Uterus (tissue), 4 donors: ENCODE measurements at places on chromosomes 11 and 22. TPM values are rescaled to one million over a fixed set of nuclear protein-coding genes. Genes with fewer than 3 reads are reported as not detected.

ZBTB16 gene
- total RNA-seq = 107 TPM

- H3K27me3 ChIP-seq = no peaks in the 10 kb centered on the region
- H3K4me1 ChIP-seq = no peaks in the 10 kb centered on the region
- no peaks in the 10 kb centered on the region for H3K36me3 ChIP-seq
- H3K4me3 ChIP-seq = no peak overlapping the region
- H3K27ac ChIP-seq = no peak overlapping the region
- no peak for DNase-seq
Observed at GRCh38 chr11:117908959-117909610, 20.1 kb downstream of the TMPRSS13 start.

DNA sequence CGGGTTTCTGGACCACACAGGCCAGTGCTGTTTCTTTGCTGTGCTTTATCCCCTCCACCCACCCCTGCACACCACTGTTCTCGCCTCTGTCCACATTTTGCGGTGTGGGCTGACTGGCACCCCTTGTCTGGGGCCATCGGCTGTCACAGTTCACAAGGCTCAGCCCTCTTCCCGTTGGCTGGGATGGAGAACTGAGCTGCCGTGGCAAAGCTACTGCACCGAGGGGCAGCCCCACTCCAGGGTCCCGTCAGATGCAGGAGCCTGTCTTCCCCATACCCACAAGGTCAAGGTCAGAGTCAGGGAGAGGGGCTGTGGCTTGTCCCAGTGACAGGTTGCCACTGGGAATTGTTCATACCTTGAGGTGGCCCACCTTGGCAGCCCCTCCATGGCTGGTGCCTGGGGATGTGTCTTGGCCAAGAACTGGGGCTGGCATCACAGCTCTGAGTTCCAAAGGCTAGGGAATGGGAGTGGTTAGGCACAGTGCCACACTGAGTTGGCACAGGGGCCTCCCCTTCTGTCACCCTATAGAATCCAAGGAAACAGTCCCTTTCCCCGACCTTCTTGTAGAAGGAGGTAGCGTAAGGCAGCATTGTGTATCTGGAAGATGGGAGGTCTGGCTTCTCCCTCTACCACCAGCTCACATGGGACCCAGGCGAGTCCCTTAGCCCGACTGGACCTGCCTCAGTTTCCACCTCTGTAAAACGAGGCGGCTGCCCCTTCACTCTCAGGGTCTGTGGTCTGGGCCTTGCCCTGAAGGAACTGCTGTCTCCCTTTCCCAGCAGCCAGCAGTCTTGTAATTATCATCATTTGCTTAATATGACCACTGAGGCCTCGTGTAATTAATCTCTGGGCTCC is 3.4 kb downstream of the GRK2 start:
- peak; percentile 28 for DNase-seq
- H3K27ac ChIP-seq = peak overlapping the region; percentile 88
- peak overlapping the region; percentile 27 for H3K4me3 ChIP-seq
- H3K27me3 ChIP-seq = no peaks in the 10 kb centered on the region
- peaks cover 36% of the 10 kb centered on the region for H3K4me1 ChIP-seq

ATP5MG gene
- 36.4 TPM for total RNA-seq

DNA sequence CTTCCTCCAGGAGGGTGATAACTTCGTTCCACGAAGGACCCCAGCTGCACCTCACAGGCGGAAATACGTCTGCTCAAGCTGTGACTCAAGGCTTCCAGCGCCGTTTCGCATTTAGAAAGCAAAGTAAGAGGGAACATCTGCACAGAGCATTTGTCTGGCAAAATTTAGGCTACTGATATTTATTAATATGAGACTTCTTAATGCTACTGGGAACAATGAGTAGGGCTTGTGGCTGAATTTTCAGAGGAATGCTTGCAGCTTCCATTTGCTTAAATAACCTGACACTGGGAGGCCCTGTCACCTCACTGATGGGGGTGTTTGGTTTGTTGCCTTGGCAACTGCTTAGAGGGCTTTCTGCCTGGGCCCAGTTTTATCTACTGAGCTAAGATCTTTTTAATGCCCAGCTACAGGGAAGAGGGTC is 14.7 kb upstream of the ST14 start:
- H3K4me3 ChIP-seq = no peak overlapping the region
- no peaks in the 10 kb centered on the region for H3K36me3 ChIP-seq
- DNase-seq = no peak
- no peak overlapping the region for H3K27ac ChIP-seq
- no peaks in the 10 kb centered on the region for H3K27me3 ChIP-seq

DNA sequence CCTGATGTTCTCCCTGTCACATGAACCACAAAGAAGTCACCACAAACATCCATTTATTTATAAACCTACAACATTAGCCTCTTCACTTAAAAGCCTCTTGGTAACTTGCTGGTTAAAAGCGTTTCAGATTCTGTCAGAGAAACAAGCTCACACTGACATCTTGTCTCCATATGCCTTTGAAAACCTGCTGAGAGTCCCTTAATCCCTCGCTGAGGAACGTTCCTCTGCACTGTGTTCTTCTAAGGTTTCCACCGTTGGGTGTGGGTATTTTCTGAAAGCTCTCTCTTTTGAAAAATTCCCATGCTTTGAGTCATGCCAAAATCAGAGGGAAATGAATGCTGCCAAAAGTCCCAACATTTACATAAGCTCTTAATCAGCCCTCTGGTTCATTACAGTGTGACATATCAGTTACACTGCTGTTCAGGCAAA is 149.8 kb downstream of the CCDC34 start:
- H3K4me3 ChIP-seq = no peak overlapping the region
- peaks cover 10% of the 10 kb centered on the region for H3K4me1 ChIP-seq

DNA sequence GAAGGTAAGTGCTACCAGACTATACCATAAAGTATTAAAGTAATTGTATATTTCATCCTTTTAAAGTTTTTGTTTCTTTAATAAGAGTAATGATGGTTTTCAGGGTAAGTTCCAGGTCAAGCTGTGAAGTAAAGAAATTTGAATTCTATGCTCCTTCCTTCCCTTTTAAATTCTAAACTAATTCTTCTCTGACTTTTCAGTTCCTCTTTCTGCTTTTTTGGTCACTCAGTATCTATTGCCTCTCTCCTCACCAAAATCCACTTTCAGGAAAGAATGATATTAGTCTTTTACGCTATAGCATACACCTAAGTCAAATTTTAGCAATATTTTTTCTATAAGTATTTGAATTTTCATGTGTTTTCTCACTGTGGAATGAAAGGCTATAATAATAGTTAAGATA is 8.2 kb downstream of the MMP8 start:
- H3K36me3 ChIP-seq = no peaks in the 10 kb centered on the region
- DNase-seq = no peak
- no peaks in the 10 kb centered on the region for H3K27me3 ChIP-seq
- H3K4me1 ChIP-seq = no peaks in the 10 kb centered on the region
- no peak overlapping the region for H3K4me3 ChIP-seq
- no peak overlapping the region for H3K27ac ChIP-seq

- no peaks in the 10 kb centered on the region for H3K36me3 ChIP-seq
- H3K4me1 ChIP-seq = no peaks in the 10 kb centered on the region
- H3K27ac ChIP-seq = peak overlapping the region; percentile 40
- no peaks in the 10 kb centered on the region for H3K27me3 ChIP-seq
- no peak overlapping the region for H3K4me3 ChIP-seq
Observed at GRCh38 chr11:99988471-99988837, 698.6 kb upstream of the ARHGAP42 start.

GRCh38 chr22:50011447-50012210 is 936 bp downstream of the IL17REL start:
- H3K4me1 ChIP-seq = peaks cover 11% of the 10 kb centered on the region
- H3K27me3 ChIP-seq = peaks cover 33% of the 10 kb centered on the region
- no peak overlapping the region for H3K4me3 ChIP-seq

VPS37C gene
- 24.3 TPM for total RNA-seq

DNA sequence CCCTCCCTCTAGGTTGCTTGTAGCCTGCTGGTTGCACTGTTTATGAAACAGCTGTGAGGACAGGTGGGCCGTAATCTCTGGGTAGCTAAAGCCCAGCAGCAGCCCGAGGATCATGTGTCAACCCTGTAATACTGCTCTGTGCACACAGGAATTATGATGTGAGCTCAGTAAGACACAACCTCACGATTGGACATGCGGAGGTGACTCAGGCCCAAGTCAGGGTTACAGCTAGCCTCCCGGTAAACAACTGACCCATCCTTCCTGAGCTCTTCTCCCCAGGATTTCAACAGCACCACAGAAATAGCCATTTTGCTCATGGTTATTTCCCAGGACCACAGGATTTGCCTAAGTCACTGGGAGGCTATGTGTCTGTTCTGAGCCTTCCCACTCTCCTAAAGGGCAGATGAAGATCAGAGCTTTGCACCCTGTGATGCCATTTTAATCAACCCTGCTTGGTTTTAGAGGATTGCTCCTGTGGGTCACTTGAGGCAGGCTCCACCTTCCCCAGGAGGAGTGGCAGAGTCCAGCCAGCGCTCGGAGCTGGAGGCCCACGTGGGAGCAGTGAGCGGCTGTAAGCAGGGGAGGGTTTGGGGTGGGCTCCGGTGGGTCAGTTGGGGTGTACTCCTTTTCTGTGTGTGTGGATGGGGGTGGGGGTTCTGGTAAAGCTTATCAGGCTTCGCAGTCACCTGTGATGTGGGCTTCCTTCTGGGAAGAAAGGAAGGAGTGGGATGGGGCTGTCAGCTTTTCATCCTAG is at the start of gene AMPD3:
TSS of gene AMPD3 (plus strand) at position 387 of the 754 bp plus-strand sequence. CDS start 6,256 bp downstream, outside the sequence.
- no peak within 1 kb of the TSS for H3K4me3 ChIP-seq
- peak; percentile 80 for DNase-seq
- H3K36me3 ChIP-seq = no peaks in the 10 kb centered on the region

GRCh38 chr22:44151676-44152075 is 29.0 kb upstream of the PARVG start:
- no peaks in the 10 kb centered on the region for H3K36me3 ChIP-seq
- H3K27me3 ChIP-seq = no peaks in the 10 kb centered on the region
- H3K4me3 ChIP-seq = no peak overlapping the region
- H3K4me1 ChIP-seq = no peaks in the 10 kb centered on the region

MUC15 gene
- not detected for total RNA-seq

DNA sequence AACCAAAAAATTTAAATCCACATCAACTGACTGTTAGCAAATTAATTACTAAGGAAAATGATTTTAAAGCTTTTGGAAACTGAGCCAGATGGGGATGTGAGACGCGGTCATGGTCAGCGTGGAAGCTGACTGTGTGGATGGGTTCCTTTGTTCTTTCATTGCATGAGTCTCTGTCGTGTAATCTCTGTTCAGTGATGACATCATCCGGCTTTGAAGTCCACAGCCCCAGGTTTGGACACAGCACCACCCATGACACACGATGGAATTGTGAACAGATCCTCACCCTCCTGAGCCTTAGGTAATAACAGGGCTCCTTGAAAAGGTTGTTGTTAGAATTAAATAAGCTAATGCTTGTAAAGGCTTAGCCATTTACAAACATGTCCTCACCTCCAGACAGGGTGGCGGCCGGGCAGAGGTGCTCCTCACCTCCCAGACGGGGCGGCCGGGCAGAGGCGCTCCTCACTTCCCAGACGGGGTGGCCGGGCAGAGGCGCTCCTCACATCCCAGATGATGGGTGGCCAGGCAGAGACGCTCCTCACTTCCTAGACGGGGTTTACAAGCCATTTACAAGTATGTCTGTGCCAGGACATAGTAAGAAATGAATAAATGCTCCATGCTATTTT is 677.3 kb downstream of the TBC1D22A start:
- no peak overlapping the region for H3K27ac ChIP-seq
- no peak for DNase-seq
- H3K4me1 ChIP-seq = no peaks in the 10 kb centered on the region
- H3K27me3 ChIP-seq = no peaks in the 10 kb centered on the region

CBLIF gene
- total RNA-seq = not detected

UCP2 gene
- 64.7 TPM for total RNA-seq

GRCh38 chr11:121067962-121068647 is 32.9 kb upstream of the TECTA start:
- H3K4me3 ChIP-seq = no peak overlapping the region
- no peak overlapping the region for H3K27ac ChIP-seq
- H3K4me1 ChIP-seq = no peaks in the 10 kb centered on the region
- no peaks in the 10 kb centered on the region for H3K27me3 ChIP-seq

DNA sequence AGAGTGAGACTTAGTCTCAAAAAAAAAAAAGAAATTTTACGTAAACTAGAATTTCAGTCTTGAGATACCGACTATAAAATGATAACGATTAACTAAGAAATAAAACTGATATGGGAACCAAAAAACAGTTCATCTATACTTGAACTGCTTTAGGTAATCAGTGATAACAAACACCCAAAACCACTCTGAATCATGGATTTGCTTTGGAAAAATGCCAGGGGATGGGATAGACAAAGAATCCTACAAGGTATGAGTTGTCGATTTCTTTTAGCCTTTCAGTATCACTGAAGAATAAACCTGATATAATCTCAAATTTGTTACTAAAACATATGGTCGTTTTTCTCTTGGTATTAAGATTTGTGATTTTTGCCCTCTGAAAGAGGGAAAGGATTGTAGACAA is 13.7 kb downstream of the CSTF3 start:
- no peaks in the 10 kb centered on the region for H3K36me3 ChIP-seq
- no peak overlapping the region for H3K4me3 ChIP-seq
- H3K4me1 ChIP-seq = no peaks in the 10 kb centered on the region
- no peak overlapping the region for H3K27ac ChIP-seq
- no peak for DNase-seq

OR52L1 gene
- not detected for total RNA-seq

GRCh38 chr11:100715165-100715761 is 28.2 kb downstream of the ARHGAP42 start:
- H3K36me3 ChIP-seq = no peaks in the 10 kb centered on the region
- H3K4me1 ChIP-seq = peaks cover 9% of the 10 kb centered on the region
- DNase-seq = no peak

DNA sequence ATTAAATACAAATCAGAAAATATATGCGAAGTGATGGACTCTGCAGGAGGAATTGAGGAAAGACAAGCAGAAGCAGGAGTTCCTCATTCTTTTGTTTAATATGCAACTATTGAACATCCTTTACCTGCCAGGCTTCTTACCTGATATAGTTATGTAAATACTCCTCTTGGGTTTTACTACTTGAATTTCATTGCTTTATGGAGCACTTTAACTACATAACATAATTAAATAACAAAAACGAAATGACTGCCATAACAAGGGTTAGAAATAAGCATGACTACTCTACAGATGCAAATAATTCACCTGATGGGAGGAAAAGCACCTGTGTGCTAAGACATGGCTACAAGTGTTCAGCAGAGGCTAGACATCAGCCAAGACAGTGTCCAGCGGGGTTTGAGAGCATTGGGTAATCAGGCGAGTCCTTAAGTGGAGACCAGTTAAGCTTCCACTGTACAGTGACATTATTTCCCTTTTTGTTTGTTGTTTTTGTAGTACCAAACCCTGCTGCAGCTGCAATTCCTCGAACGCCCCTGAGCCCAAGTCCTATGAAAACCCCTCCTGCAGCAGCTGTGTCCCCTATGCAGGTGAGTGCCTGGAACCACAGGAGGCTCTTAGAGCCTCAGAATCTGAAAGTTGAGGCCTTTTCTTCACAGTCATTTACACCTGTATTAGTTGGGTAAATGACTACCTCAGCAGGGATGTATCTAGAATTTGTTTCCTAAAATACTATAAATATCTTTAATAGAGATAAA is 67.4 kb downstream of the SPECC1L start:
- no peak overlapping the region for H3K4me3 ChIP-seq
- no peaks in the 10 kb centered on the region for H3K27me3 ChIP-seq
- DNase-seq = no peak
- no peaks in the 10 kb centered on the region for H3K4me1 ChIP-seq

PRRG4 gene
- 0.51 TPM for total RNA-seq
